ENCODE measurements at places on chromosomes 16 and 17. TPM values are rescaled to one million over a fixed set of nuclear protein-coding genes. Genes with fewer than 3 reads are reported as not detected.

KRT23 gene
- not detected for total RNA-seq

ANKRD40CL gene
- not detected for total RNA-seq

PCTP gene
- total RNA-seq, result 13.7 TPM

ERN2 gene
- total RNA-seq, result 2.7 TPM

TMEM238L gene
- total RNA-seq, result not detected

COX11 gene
- 60.6 TPM for total RNA-seq

MYL11 gene
- total RNA-seq, result not detected

SLFN14 gene
- not detected for total RNA-seq

SEZ6L2 gene
- total RNA-seq, result 47.1 TPM

CDH5 gene
- 30.3 TPM for total RNA-seq

ATAD5 gene
- total RNA-seq, result 4.0 TPM

CCL13 gene
- 1.9 TPM for total RNA-seq

CEMP1 gene
- not detected for total RNA-seq

NF1 gene
- total RNA-seq, result 69.4 TPM

MYH1 gene
- total RNA-seq, result not detected

STXBP4 gene
- 38.8 TPM for total RNA-seq

ZP2 gene
- total RNA-seq, result not detected

KRTAP4-1 gene
- not detected for total RNA-seq

CES5A gene
- not detected for total RNA-seq

EFCAB5 gene
- total RNA-seq, result not detected

FAM171A2 gene
- 2.9 TPM for total RNA-seq

CCP110 gene
- 12.1 TPM for total RNA-seq

PRSS22 gene
- not detected for total RNA-seq

FKBP10 gene
- total RNA-seq, result 122 TPM

ADGRG3 gene
- total RNA-seq, result 0.57 TPM

MYO15A gene
- 1.0 TPM for total RNA-seq

TMEM220 gene
- 10.7 TPM for total RNA-seq

PIGQ gene
- 78.5 TPM for total RNA-seq

CASKIN1 gene
- not detected for total RNA-seq

ASGR1 gene
- total RNA-seq, result 1.2 TPM

TBC1D3L gene
- 6.3 TPM for total RNA-seq

SMARCD2 gene
- total RNA-seq, result 74.7 TPM

KRTAP3-2 gene
- total RNA-seq, result not detected

GUCY2D gene
- total RNA-seq, result not detected

PRRT2 gene
- total RNA-seq, result 1.9 TPM

KRT31 gene
- not detected for total RNA-seq

CBFA2T3 gene
- total RNA-seq, result 0.78 TPM

DUXB gene
- not detected for total RNA-seq

PIMREG gene
- total RNA-seq, result 8.4 TPM

TMED6 gene
- not detected for total RNA-seq

VMO1 gene
- total RNA-seq, result 4.2 TPM

MYL4 gene
- not detected for total RNA-seq

NPTX1 gene
- 4.6 TPM for total RNA-seq

MYH8 gene
- not detected for total RNA-seq

MEIOB gene
- total RNA-seq, result 0.23 TPM

KRTAP1-1 gene
- total RNA-seq, result not detected

FOXN1 gene
- total RNA-seq, result not detected

P2RX1 gene
- total RNA-seq, result 1.4 TPM

PLXDC1 gene
- total RNA-seq, result 5.0 TPM

GRAPL gene
- total RNA-seq, result 1.5 TPM

LITAFD gene
- total RNA-seq, result not detected

SPEM2 gene
- not detected for total RNA-seq

TBC1D24 gene
- 15.3 TPM for total RNA-seq

SIAH1 gene
- total RNA-seq, result 23.7 TPM

Data from adrenal gland (tissue), 19 donors.